ENCODE measurements at places on chromosomes 1 and 21.

DNA sequence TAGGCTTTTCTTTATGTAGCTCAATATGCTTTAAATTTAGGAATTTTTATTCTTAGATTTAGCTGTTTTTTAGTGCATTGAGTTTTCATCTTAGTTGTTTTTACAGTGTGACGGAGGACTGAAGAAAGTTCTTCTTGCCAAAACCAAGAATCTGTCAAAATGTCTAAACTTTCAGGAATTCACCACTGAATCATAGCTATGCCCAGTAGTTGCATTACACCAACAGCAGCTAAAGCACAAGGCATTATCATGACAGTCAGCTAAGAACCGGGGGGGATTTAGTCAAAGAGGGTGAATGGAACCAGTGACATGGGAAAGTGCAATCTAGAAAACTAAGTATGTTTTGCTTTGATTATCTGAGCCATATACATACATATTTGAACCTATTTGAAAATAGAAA lies 6.5 kb upstream of the C1orf146 start:
- peak; percentile 55 for DNase-seq

GRCh38 chr1:110675060-110675791 lies 486 bp upstream of the KCNA3 start:
- no peak for DNase-seq

- no peak for DNase-seq
These were observed 951 bp downstream of the SYDE2 start for GRCh38 chr1:85199667-85200462.

DNA sequence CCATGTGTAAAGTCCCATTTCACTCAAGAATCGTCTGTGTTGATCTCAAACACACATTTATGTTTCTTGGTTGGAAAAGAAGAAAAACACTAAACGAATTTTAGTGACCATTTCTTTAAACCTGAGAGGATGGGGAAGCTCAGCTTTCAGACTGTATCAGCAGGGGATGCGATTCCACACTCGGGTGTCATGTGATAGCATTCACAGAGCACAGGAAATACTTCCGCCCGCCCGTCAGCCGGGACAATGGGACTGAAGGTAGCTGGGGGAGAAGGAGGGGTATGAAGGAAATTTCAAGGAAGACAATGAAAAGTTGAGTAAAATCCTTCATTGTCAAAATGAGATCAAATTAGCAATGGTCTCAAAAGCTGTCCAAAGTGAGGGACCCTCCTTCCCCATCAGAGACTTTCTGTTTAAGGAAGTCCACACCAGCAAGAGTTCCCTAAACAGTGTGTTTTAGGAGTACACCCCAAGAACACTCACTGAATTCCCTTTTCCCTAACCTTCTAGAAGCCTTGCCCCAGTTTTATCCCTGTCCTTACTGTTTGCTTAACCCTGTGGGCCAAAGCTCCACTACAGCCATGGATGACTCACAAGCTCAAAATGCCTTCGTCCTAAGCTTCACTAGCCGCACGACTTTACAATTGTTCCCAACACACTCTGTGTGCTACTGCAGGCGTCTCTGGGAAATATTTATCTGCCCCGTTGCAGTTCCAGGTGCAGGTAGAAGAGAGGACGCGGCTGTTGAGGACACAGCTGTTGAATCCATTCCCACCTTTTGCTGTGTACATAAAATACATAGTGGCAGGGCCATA lies 51.4 kb upstream of the SIM2 start:
- no peak for DNase-seq

DNA sequence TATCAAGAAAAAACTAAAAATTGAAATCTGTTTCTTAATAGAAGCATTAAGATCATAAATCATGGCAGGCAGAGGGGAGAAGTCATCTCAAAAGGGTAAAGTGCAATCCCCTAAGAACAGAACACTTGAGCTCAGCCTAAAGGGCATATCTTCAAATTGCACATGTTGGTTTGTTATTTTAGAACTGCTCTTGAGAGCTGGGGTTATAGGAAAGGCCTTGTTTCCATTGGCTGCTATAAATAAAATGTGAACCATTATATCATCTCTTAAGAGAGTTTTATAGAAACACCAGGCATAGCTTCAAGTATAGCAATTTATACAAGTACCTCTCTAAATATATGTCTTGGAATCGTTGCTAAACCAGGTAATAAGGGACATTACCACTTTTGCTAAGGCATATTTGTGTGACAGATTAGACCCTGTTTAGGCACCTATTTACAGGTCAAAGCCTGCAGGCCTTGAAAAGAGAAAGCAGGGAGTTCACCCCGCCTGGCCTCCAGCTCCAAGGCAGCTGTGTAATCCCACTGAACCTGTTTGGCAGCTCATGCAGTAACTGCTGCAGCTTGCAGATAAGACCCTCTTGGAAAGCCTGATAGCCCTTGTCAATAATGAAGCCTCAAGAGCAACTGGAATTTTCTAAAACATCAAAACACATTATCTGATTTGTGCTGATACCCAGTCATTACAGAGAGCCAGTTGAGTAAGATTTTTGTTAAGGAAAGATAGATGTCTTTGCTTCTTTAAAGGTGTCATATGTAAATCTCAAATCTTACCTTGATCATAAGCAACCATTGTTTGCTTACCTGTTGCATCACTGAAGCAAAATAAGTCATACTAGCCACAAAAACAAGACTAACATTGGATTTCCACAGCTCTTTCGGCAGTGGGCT lies 24.2 kb upstream of the SYDE2 start:
- no peak for DNase-seq

GRCh38 chr1:179205284-179205683 lies 24.2 kb downstream of the ABL2 start:
- no peak for DNase-seq

- no peak for DNase-seq
These were observed 595.1 kb upstream of the ZP4 start for GRCh38 chr1:238485912-238486209.

All from fibroblast of gingiva (primary cell).